ENCODE measurements at places on chromosomes 7 and 10.
A peak's percentile ranks its signal among the peaks of the same experiment; 100 is the strongest.

DNA sequence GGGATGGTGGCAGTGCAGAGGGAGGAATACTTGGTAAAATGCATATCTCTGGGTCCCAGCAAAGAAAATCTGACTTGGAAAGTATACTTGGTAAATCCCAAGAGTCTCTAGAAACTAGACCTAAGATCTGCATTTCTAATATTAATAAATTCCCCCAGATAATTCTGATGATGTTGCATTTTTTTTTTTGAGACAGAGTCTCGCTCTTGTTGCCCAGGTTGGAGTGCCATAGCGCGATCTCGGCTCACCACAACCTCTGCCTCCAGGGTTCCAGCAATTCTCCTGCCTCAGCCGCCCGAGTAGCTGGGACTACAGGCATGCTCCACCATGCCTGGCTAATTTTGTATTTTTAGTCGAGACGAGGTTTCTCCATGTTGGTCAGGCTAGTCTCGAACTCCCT, 97.9 kb upstream of the ANK3 start:
- DNase-seq: no peak

DNA sequence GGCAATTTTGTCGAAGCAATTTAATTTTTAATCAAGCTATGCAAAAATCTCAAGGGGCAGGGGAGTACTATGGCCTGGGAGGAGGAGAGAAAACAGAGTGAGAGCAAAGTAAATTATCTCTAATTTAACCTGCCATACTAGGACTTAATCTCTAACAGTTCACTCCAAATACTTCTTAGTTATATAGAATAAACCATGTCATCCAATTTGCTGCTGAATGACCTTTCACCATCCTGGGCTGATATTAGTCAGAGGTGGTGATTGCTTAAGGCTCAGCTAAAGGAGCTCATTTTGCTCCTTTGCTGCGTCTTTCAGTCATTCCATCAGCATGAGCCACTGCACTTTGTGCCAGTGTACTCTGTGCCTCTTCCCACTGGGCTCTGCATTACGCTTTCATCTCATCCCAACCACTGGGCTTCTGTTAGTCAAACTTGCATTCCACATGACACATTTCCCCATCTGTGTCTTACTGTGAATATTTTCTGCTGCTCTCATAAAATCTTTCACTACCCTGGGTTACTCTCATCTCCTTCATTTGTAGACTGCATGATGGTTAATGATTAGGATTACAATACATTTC, 84.3 kb downstream of the CD36 start:
- peak; percentile 93 for DNase-seq

- DNase-seq: no peak
Measured at GRCh38 chr7:130141884-130142653, 63.1 kb downstream of the TMEM209 start.

DNA sequence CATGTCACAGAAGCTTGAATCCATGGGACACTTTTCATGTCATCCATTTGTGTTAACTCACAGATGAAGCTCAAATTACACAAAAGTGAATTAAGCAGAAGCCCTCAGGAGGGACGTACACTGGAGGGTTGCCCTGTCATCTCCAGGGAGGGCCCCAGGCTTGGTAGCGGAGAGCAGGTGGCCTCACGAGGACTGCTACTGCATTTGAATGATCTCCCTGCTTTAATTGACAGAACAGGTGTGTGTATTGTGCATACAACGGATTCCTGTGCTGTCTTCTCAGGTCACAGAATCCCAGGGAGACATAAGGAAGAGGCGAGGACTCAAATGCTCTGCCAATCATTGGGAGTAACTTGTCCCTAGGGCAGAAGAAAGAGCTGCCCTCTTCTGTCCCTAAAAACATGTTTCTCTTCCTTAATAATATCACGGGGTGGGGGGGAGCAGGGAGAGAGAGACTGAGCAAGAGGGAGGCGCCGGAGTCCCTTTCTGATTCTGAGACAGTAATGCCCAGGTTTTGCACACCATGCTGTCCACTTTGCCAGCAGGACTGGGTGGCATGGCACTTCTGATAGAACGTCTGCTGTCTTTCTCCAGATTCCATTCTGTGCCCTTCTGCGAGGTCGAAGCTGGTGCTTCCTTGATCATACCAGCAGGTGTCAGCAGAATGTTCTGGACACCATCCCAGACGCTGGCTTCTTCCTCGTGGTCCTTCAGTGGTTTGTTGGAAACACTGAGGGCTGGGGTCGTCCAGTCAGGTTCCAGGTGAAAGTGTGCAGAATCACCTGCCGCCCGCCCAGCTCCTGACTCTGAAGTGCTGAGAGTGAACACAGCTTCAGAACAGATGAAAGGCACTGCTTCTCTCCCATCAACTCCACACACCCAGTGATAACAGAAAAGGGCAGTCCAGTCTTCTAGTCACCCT, 26.2 kb upstream of the RASGEF1A start:
- peak; percentile 22 for DNase-seq

- no peak for DNase-seq
Measured at GRCh38 chr10:127987467-127988380, 80.8 kb downstream of the PTPRE start.

DNA sequence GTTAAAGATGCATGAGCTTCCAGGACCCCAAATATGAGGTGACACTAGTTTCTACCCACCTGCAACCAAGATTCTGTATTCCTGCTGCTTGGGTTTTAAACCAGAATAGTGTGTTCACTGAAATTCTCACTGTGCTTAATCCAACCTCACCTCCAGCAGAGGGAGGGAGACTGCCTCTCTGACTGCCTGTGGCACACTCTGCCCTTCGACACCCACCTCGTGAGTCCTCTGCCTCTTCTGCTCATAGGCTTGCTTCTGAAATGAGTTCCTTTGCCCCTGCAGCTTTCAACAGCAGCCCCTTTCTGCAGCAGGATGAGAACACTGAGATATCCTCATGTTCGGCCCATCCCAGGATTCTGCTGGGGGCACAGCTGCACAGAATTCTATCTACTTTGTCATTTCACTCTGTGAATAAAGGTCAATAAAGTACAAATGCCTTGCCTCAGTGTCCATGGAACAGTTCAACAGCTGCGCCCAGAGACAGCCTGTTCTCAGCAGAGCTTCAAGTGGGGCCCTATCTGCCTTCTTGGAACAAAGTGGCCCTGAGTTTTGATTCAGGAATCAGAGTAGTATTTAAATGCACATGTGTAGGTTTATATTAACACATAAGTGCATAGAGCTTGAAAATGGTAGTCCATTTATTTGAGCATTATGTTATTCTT, 632.5 kb downstream of the TNS3 start:
- no peak for DNase-seq

GRCh38 chr7:143885951-143886350, 16.0 kb downstream of the TCAF1 start:
- no peak for DNase-seq

DNA sequence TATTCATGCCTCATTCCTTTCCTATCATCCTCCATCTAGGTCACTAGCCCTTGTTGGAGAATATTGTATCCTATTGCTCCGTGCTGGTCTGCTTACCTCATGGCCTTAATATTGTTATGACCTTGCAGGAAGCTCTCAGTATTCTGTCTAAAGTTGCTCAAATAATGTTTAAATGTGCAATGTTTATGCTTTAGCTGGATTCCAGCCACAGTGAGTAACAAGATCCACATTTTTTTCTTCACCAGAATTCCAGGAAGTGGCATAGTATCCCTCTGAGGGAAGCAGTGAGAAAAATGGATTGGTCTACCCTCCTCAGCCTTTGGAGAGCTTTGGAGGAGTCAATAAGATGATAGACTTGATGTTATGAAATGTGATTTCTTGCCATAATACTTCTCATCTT, 402.6 kb downstream of the NRG3 start:
- no peak for DNase-seq

- DNase-seq: no peak
Measured at GRCh38 chr7:3747467-3747866, 446.4 kb downstream of the SDK1 start.

GRCh38 chr10:102648889-102649796, 4.9 kb downstream of the TRIM8 start:
- no peak for DNase-seq

DNA sequence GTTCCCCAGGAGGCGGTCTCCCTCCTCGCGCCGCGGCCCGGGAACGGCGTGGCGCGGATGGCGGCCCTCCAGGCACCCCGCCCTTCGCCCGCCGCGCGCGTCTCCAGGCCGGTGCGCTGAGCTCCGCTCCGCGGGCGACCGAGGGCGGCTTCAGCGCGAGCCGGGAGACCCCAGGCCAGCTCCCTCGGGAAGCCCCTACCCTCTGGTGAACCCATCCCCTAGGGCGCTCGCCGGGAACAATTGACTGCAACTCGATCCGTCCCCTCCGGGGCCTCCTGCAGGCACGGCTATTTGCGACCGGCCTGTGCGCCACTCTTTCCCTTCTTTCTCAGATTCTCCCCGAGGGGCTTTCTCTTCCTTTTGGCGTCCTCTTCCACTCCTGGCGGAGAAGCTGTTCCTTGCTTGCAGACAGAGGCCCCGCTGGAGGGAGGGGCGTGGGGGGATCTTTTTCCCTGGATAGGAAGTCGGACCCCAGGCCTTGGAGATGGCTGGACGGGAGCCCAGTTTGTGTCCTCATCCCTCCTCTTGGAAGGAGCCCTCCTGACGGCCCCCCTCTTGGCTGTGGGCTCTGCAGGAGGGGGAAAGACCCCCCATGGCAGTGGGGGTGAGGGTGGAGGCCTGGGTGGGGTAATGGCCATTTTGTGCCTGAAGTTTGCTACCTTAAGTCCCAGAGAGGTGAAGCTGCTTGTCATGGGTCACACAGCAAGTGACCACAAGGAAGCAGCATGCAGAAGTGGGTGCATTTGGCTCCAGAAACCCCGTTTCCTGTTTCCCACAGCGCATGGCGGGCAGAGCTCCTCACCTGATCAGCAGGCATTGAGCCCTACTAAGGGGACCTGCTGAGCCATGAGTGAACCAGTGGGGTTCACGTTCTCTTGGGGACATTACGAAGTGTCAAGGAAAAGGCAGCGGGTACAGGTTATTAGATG, 171.2 kb upstream of the TNRC18 start:
- DNase-seq: no peak

DNA sequence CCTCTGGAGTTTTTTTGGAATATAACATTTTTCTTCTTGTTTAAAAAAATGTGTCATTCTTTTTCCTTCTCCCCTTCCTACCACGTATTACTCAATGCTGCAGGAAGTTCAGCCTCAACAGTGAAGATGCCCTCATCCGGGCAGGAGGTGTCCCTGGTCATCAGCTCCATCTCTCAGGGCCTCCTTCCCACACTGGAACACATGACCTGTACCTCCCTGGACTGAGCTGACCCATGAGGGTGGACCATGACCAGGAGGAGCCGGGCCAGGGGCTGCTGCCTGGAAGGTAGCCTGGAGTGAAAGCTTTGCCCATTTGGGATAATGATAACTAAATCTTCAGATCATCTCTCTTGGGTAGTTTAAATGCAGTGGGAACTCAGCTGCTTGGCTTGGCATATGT, 316.5 kb upstream of the ZMIZ1 start:
- no peak for DNase-seq

GRCh38 chr10:103493916-103494877, 692 bp downstream of the NEURL1 start:
- DNase-seq: no peak

- no peak for DNase-seq
Measured at GRCh38 chr7:45569290-45569685, 4.9 kb upstream of the ADCY1 start.

DNA sequence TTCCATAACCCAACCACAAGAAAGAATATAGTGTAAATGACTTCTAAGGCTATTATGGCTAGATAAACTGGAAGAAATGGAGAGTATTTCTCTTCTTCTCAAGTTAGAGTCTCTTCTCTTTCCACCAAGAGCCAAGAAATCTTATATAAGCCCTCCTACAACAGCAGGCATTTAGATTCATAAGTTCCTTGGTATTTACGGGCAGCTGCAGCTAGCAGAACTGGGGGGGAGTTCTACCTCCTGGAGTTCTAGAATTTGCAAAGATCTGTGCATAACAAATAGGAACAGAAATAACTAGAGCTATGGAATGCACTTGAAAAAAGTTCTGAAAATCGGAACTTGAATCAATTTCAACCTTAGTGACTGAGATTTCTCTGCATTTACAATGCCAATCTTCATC, 715.2 kb upstream of the GRM3 start:
- DNase-seq: no peak

- DNase-seq: peak; percentile 11
Measured at GRCh38 chr10:57579926-57580325, 687.8 kb downstream of the IPMK start.

- DNase-seq: no peak
Measured at GRCh38 chr10:89744026-89744425, 42.6 kb downstream of the KIF20B start.

DNA sequence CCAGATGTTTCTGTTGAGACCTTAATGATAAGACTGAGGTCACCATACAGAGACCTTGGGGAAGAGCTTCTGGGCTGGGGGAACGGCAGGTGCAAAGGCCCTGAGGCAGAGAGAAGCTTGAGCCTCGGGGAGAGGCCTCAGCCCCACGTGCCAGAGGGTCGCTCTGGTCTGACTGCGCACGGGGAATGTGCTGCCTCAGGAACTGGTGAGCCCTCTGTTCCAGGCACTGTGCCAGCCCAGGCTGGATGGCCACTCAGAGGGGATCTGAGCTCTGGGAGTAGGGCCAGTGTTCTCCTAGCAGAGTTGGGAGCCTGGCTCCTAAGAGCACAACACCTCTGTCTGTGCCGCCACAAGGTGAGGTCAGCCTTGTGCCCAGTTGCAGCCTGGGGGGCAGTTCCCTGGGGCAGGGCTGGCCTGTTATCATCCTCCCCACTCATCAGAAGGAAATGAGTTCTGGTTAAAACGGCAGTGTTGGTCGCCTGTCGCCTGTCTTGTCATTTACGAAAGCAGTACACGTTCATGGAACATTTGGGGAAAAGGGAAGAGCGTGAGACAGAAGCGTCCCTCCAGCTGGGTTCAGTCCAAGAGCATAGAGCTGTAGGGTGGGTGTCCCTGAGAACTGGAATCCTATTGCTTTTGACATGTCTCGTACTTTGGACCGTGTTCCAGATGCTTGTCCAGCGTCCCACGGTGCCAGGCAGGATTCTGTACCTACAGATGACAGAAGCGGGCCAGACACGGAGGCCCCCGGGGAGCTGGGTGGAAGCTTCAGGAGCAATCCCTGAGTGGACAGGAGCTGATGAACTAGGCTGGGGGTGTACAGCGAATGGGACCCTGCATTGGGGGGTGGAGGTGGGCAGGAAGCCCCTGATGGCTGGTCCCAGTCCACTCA, 4.3 kb downstream of the TTYH3 start:
- no peak for DNase-seq

GRCh38 chr7:81256991-81257390, 338.1 kb upstream of the SEMA3C start:
- DNase-seq: peak; percentile 40

GRCh38 chr7:50409856-50410745, 40.0 kb downstream of the FIGNL1 start:
- no peak for DNase-seq

DNA sequence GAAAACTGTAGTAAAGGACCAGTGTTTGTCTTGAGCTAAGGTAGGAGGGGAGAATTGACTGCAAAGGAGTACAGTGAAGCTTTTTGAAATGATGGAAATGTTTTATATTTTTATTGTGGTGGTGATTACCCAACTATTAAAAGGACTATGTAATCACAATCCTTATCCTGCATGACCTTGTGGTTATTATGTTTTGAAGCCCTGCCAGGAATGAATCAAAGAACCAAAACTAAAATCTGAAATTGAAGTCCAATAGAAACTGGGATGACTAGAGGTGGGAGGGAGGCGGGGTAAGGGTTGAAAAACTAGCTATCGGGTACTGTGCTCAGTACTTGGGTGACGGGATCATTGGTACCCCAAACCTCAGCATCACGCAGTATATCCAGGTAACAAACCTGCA, 8.2 kb downstream of the CCDC7 start:
- no peak for DNase-seq
